ENCODE measurements at places on chromosomes 1 and 21.

- DNase-seq = no peak
These were observed 165.7 kb downstream of the RHOU start for GRCh38 chr1:228900886-228901392.

GRCh38 chr1:206590025-206590758, 22.1 kb downstream of the EIF2D start:
- DNase-seq = peak; percentile 74

- DNase-seq = no peak
These were observed 165.8 kb upstream of the LRRC7 start for GRCh38 chr1:69401879-69402278.

- DNase-seq = no peak
These were observed 31.4 kb upstream of the LEPR start for GRCh38 chr1:65388908-65389695.

DNA sequence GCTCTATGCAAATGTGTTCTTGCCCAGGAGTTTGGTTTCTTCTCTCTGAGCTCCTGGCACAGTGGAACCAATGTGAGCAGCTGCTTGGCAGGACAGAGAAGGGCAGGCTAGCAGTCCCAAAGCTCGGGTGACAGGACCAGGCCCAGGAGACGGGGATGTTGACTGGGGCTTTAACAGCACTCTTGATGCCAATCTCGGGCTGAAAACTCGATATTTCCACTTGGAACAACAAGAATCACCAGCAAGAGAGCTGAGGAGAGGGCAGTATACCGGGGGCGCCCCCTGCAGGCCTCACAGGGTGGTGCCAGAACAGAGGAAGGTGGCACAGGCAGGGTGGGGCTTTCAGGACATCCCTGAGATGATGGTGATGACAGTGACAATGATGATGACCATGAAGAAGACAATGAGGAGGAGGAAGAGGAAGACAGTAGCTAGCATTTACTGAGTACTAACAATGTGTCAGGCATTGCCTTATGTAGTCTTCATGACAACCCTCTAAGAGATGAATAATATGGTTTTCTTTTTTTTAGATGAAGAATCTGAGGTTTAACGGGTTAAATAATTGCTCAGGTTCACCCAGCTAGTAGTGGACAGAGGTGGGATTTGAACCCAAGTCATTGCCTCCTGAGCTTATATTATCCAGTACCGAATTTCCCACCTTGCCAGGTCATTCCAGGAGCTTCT, 2.7 kb upstream of the KCNJ9 start:
- DNase-seq = peak; percentile 39

DNA sequence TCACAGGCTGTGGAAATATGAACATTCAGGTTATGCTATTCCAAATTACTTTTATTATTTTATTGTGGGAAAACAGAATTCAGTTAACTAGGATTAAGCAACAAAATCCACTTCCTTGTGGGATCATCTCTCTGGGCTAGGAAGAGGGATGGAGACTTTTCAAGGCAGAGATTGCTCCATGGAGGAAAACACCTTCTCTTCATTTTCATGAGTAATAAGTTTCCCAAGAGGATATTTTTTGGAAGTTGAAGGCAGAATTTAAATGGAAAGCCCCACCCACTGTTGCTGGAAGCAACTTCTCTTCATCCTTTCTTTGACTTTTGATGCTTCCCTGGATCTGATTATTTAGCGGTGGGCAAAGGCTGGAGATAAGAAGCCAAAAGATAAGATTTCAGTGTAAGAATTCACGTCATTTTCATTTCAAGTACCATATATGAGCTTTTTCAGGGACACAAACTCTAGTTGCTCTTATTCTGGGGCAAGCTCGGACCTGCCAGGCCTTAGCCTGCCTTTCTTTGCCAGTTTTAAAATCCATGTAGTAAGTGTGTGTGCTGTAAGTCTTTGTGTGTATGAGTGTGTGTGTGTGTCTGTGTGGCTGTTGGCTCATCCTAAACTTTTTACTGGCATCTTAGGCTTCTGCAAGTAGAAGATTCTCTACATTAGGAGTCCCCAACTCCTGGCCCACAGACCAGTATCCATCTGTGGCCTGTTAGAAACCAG, 11.7 kb upstream of the IL24 start:
- DNase-seq = no peak

- DNase-seq = no peak
These were observed 272.5 kb upstream of the LRRC7 start for GRCh38 chr1:69295265-69295664.

- no peak for DNase-seq
These were observed 7.2 kb downstream of the NME7 start for GRCh38 chr1:169360415-169360814.

Data from stimulated activated CD8-positive, alpha-beta memory T cell treated with anti-CD3 and anti-CD28 coated beads, Interleukin-7, amount 100 ng/mL, for 48 hours (primary cell).